CD8-positive, alpha-beta memory T cell (primary cell): ENCODE measurements at places on chromosomes 2 and 18.
A peak's percentile ranks its signal among the peaks of the same experiment; 100 is the strongest.

- peak; percentile 65 for DNase-seq
These were observed 972 bp upstream of the DLX2 start for GRCh38 chr2:172103471-172104272.

DNA sequence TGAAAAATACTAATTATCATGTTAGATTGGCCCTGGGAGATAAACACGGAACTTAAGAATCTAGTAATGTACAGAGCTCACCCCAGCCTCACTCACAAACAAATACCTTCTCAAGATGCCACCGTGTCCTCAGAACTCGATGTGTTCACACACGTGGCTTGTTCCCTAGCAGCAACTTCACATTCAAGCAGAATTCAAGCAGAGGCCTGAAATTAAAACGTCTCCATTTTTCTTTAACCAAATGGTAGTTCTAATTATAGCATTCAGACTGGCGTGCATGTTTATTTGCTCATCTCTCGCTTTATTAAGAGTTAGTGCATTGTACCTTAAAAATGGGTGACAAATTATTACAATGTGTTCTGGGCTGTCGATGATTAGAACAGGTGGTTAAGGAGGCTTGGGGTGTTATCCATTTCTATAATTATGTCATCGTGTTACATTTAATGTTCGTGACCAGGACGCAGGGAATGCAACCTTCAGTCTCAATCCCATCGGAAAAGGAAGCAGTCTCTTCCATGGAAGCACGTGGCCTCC lies 57.3 kb upstream of the SLC66A3 start:
- no peak for DNase-seq

DNA sequence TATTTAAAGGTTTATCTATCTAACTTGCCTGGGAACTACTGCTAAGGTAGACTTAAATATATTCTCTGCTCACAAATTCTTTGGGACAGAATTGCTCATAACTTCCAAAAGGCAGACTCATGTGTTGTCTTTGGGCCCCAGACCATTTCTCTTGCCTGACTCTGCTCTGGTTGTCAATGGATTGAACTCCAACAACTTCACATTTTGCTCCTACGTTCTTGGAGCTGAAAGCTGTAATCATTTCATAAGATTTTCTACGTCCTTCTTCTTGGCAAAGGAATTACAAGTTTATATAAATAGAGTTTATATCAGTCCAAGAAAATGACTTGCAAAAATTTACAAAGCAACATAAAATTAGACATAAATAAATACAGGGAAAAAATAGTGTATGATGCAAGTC lies 32.9 kb upstream of the PPM1B start:
- no peak for DNase-seq

GRCh38 chr2:113992090-113992489 lies 102.2 kb downstream of the ACTR3 start:
- no peak for DNase-seq

DNA sequence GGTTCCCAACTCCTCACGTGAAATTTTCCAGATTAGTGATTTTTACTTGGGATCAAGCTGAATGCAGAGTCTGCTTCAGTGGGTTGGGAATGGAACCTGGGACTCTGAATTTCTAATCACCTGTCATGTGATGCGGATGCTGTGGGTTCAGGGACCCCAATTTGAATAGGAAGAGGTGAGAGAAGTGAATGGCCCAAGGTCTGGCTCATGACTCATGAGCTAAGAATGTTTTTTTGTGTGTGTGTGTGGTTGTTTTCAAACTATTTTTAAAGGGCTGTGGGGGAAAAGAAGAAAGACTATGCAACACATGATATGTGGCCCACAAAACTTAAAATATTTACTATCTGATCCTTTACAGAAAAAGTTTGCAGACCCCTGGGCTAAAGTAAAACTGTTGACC lies 108.5 kb upstream of the CYRIA start:
- DNase-seq: no peak

DNA sequence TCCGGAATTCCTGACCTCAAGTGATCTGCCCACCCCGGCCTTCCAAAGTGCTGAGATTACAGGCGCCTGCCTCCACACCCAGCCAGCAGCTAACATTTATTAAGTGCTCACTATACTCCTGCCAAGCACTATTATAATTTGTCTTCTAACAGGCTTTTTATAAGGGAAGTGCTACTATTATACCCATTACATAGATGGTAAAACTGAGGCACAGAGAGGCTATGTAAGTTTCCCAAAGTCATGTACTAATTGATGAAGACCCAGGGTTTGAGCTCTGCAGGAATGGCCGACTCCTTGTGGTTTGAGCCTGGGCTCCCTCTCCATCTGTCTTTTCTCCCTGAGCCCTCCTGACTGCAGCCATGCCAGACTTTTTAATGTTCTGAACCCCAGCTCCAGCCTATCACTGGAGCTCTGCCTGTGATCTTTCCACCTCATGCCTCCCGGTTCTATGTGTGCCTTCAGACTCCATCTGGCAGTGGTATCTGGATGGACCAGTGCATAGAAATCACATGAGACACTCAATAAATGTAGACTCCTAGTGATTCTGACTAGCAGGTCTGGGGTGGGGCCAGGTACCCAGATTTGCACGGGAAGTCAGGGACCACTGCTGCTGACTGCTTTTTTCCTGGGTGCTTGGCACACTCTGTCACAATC lies 197.1 kb downstream of the NEDD4L start:
- DNase-seq: no peak

GRCh38 chr2:30161929-30162706 lies 15.3 kb downstream of the YPEL5 start:
- DNase-seq: no peak

DNA sequence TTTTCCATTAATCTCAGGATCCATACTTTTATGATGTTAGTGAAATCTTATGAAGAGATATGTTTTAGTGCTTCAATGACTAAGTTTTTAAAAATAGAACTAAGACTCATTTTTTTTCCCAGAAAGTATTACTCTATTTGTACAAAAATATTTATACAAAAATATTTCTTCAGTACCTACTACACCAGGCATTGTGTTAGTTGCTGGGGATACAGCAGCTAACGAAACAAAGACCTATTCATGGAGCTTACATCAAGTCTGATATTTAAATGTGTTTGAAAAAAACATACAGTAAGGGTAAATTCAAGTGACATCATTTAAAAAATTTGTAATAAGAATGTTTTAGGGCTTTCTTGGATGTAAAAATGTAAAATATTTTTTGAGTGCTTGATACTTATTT lies 11.6 kb downstream of the VAPA start:
- no peak for DNase-seq

DNA sequence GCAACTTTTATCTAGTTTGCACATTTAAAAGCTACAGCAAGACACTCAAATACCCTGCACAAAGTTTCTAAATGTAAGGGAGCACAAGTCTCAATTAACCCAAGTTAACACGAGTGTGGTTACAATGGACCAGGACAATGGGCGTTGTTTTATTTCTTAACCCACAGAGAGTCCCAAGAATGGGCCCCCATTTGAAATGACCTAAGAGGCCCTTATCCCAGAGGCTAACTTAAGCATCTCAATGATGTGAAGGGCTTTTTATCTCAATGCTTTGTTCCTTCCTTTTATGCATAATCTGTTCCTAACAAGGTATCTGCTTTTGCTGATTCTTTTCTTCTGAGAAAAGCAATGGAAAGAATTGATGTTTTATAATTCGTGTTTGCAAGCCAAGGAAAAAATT lies 151.5 kb upstream of the SALL3 start:
- DNase-seq: no peak

DNA sequence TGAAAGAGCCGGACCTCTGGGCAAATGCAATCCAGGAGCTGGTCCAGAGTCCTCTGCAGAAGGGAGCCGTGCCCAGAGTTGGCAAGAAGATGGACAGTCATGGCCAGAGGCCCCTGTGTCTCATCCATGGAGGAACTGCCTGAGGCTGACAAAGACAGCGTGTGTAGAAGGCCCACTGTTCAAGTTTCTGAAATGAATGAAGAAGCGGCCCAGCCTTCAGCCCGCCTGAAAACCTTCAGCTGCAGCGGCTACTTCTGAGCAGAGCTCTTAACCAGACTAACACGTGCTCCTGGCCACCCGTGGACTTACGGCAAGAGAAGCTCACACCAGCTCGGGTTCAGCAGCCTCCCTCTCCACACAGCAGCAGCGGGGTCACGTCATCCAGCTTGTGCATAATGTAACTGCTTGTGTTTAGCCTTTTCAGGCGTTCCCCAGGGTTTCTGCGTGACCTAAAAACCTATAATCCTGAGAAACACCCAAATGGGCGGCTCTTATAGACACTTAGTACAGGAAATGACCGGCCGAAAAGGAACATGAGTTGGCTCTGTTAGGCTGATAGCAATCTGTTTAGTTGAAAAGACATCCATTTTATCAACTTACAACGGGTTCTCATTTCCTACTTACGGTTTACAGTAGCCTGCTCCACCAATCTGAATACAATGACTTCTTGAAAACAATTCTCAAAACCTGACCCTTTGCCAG lies at the start of gene FAM124B:
Gene FAM124B (minus strand): TSS at position 467 of the 702 bp plus-strand sequence. CDS start 339 bp downstream, at position 128.
- no peak for DNase-seq

DNA sequence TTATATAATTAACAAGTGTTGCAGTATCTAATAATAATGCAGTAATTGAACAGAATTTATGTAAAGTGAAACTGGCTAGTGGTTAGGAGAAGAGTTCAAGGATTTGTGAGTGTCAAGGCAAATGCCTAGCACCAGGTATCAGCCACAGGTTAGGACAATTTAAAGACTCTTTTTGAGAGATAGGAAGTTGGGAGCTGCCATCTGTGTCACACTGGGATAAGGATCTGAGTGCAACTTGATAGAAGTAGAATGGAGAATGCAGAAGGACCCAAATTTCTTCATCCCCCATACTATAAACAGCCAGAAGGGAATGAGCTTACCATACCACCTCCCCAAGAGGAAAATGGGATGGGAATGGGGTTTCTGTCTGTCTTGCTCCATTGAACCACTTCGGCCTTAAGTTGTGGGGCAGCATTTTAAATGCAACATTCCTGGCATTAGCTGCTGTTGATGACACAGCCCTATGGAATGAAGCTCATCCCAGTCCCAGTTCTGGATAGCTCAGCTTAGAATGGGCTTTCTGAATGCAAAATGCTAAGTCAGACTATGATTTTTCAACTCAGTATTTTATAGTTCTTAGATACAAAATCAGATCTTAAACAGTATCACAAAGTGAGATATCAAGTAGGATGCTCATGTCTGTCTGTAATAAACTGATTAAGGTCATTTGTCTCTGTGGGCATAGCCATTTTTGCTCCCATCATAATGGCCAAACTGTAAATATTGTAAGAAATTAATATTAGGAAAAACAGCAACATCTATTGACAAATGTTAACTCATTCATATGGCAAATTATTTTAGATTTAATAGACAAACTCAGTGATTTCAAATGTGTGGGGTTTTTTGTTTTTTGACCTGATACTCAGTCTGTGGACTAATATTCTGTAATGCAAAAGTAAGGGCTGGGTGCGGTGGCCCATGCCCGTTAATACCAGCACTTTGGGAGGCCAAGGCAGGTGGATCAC lies 44.0 kb downstream of the GPR155 start:
- DNase-seq: no peak

GRCh38 chr2:85838641-85839040 lies 50.1 kb downstream of the ST3GAL5 start:
- no peak for DNase-seq

GRCh38 chr2:67456428-67456827 lies 59.3 kb downstream of the ETAA1 start:
- no peak for DNase-seq

- no peak for DNase-seq
These were observed 48.0 kb downstream of the TEX44 start for GRCh38 chr2:231640641-231641111.

DNA sequence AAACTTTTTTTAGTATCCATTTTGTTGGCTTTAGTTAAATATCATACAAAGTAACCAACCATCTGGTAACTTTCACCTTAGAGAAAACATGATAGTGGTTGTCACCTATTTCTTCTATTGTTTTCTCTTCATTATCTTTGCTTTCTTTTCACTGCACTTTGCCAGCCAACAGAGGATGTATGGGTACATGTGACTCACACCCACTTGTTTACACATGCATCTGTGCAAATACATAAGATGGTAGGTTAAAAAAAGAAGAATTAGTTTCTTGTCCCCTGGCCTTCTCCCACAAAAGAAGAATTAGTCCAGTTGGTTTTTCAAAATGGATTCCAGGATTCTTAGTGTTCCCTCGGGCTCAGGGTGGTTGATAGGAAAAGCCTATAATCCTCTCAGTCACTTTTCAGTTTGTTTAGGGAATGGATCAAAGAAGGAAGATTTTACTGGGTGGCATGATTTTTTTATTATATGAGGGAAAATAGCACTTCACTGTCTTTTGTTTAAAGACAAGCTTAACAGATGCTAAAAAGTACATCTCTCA lies 46.6 kb downstream of the CDK15 start:
- no peak for DNase-seq

- DNase-seq: peak; percentile 44
These were observed 714 bp downstream of the RPIA start for GRCh38 chr2:88692187-88692586.

DNA sequence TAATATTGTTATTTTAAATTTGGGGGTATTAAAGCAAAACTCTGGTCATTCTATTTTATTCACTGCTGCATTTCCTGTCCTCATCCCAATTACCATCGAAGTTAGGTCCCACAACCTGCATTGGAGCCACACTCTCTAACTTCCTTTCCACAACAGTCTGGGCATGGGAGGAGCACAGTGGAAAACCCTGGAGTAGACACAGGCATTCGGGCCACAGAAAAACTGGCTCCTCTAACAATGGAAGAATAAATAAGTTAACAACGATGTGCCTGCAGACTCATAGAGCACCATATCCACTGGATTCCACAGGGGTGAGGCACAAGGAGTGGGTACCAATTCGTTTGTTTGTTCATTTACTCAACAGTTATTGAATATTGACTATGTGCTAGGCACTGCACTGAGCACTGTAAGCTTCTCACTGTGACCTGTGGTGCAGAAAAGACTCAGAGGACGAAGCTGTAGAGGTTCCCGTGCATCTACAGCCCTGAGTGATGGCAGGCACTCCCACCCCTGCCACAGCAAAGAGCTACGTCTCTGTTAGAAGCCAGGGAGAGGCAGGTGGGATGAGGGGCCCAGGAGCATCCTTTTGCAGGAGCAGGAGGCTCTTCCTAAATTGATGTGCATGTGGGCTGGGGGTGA lies 154.2 kb upstream of the PGAP1 start:
- DNase-seq: no peak
